ENCODE measurements at places on chromosomes 6 and 20. TPM values are rescaled to one million over a fixed set of nuclear protein-coding genes. Genes with fewer than 3 reads are reported as not detected.
A peak's percentile ranks its signal among the peaks of the same experiment; 100 is the strongest.

DNA sequence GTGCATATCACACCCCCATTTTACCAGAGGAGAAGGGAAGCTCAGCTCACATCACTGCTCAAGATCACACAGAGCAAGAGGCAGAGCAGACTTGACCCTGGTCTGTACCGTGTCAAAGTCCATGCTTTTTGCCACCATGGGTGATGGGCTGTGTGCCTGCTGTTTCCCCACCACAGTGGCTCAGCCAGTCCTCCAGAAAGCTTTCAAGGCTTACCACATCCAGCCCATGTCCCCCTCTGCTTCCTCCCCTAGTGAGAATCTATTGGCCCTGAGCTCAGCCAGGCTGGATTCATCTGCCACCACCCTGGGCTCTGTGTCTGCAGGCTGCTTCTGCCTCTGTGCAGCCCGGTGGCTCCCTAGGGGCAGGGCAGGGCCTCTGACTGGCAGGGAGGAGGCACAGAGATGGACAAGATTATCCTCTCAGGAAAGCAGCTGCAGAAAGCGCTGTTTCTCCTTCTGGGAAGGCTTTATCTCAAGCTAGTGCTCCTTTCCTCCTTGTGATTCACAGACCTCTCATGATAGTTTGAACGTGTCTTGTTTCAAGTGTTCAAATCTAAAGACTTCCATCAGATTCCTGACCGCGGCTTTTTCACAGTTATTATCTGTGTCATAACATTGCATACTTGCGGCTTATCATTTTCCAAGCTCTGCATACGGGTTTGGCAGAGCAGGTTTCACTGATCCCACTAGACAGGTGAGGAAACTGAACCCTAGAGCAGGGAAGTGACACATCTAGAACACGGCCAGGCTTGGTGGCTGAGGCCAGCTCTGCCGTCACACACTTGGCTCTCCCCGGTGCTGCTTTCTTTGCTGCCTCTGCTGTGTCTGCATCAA is 37.4 kb downstream of the VEGFA start:
- no peak for DNase-seq

DNA sequence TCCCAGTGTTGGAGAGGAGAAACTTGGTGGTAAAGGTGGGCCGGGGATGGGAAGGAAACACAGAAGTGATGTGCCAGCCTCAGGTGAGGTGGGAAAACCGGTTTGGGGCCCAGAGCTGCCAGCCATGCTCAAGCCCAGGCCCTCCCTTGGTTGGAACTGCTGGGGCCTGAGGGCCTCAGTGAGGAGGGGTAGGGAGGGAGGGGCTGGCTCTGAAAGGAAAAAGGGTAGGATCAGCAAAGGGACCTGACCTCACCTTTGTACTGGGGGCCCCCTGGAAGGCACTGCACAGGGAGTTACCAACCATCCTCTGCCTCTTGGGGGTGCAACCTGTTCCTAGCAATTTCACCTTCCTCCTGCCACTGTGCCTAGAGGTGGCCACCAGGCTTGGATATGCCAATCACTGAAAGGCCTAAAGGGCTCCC is 1.8 kb upstream of the SPEF1 start:
- DNase-seq: no peak

DNA sequence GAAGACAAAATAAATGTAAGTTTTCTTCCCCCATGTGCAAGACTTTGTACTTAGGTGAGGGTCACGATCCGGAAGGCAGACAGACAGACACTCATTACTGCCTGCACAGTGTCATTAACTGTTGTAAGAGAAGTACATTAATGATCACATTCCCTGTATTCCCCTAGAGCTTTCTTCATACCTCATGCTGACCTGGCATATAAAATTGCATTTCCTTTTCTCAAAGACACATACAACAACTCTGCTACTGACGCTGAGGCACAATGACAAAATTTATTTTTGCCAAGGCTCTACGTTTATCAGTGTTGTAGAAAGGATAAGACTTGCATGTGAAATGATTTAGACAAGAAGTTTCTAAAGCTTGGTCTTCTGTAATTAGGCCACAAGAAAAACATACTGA is 3.0 kb upstream of the SYCP2 start:
- no peak for DNase-seq

DNA sequence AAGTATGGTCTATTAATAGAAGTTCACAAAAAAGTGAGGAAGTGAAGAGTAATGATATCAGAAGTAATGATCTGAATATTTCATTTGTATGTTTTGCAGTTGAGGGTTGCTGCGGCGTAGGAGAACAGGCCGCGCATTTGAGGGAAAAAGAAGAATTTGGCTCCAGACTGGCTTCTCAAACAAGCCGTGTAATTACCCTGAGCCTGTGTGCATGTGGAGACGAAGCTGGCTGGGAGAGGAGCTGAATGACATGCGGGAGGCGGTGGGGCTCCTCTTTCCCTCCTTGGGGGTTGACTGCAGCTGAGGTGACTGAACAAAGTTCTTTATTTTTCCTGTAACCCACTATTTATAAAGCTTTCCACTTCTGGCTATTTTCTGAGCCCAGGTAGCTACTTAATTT is 115.5 kb upstream of the AFDN start:
- DNase-seq: no peak

- DNase-seq: no peak
These were observed 40.0 kb upstream of the TRDN start for GRCh38 chr6:123676793-123677192.

DNA sequence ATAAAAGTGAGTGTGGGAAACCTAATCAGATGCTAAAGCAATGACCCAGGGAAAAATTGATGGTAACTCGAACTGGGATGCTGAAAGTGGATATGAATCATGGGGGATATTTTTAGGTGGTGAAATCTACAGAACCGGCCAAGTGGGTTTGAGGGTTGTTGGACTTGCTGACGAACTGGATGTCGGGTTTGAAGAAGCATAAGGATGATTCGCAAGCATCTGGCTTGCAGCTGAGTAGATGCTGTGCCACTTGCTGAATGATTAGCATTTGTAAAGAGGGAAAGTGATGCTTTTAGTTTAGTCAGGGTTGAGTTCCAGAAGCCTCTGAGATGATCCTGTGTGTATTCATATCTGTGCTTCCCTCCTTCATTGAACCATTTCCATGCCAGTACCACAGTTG is 54.9 kb downstream of the UBR2 start:
- DNase-seq: no peak

- DNase-seq: peak; percentile 79
These were observed 154.7 kb downstream of the JARID2 start for GRCh38 chr6:15400572-15401004.

GRCh38 chr20:34389954-34390555 is 27.0 kb downstream of the ITCH start:
- DNase-seq: no peak

GRCh38 chr6:169722362-169723199 is 1.7 kb downstream of the PHF10 start:
- peak; percentile 24 for DNase-seq

DNA sequence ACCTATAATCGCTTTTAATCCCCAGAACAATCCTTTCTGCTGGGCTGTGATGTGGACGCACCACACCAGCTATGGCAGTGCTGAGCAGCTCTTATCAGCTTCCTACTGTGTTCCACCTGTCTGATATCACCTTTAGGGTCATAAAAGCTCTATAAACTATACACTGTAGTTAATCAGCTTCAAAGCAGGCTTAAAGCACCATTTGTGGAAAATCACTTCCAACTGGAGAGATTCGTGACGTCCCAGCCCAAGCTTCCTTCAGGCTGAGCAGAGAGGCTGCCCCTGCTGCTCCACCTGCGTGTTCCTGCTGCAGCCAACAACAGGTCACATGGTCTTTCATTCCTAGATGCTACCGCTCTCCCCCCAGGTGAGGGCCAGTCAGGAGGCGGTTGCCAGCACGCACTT is 156.5 kb downstream of the SMOC2 start:
- no peak for DNase-seq

GRCh38 chr6:166360243-166361076 is 18.1 kb upstream of the SFT2D1 start:
- DNase-seq: no peak

The LY6G6D gene
- total RNA-seq: not detected

The COL21A1 gene
- total RNA-seq: 15.5 TPM

The GSS gene
- total RNA-seq: 25.7 TPM

The BPIFB4 gene
- total RNA-seq: not detected

The SMOC2 gene
- total RNA-seq: 1.9 TPM

The GPR6 gene
- total RNA-seq: 0.27 TPM

Measured in cerebellum (tissue), 4 donors.